ENCODE measurements at places on chromosomes 2 and 18. TPM values are rescaled to one million over a fixed set of nuclear protein-coding genes. Genes with fewer than 3 reads are reported as not detected.

DNA sequence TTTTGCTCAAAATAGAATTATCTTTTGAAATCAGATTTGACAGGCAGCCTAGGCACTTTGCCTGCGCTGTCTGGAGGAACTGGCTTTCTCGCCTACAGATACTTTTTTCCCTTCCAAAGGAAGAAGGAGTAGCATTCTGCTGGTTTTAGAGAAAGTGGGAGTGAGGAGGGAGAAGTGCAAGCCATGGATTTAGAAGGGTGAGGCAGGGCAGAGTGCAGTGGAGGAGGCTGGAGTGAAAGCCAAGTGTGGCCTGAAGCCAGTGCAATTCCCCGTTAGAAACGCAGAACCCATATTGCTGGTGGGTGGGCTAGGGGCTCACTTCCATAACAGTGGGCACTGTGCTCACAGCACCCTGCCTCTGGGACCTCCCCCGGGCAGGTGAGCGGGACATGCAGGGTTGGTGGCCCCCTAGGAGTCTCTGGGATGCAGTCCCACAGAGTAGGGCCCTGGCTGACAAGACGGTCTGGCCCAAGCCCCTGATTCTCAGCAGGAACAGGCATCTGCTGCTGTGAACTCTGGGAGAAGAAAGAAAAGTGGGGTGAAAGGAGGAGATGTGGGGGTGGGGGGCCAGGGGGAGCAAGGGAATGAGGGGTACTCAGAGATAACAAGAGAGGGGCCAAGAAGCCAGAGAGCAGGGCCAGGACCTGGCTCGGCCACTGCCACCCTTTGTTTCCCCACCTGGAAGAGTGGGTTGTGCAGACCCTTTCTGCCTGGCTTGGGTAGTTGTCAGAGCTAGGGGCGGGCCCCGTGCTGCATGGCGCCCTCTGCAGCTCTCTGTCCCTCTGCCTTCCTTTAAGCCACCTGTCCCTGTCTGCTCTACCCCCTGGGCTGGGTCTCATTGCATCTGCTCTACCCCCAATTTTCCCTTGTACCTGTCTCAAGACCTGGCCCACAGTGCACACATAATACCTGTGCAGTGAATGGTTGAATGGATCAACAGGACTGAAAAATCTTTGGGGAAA is 273.5 kb upstream of the HS6ST1 start:
- DNase-seq, result peak; percentile 8

EXOC6B gene
- total RNA-seq, result 37.1 TPM

- no peak for DNase-seq
Observed at GRCh38 chr2:160006475-160006874, 55.9 kb downstream of the PLA2R1 start.

METTL4 gene
- total RNA-seq, result 8.9 TPM

DNA sequence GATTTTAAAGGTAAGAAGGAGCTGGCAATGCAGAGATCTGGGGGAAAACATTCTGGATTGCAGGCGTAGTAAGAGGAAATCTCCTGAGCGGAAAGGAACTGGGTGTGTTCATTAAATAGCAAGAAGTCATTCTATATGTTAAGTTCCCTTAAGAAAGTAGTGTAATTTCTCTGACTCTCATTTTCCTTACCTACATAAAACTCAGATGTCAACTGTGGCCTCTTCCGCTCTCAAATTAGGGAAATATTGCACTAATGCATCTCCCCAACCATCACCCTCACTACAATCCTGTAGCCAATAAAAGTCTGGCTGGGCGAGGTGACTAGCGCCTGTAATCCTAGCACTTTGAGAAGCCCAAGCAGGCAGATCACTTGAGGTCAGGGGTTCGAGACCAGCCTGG is 89.0 kb upstream of the CDC42EP3 start:
- no peak for DNase-seq

DNA sequence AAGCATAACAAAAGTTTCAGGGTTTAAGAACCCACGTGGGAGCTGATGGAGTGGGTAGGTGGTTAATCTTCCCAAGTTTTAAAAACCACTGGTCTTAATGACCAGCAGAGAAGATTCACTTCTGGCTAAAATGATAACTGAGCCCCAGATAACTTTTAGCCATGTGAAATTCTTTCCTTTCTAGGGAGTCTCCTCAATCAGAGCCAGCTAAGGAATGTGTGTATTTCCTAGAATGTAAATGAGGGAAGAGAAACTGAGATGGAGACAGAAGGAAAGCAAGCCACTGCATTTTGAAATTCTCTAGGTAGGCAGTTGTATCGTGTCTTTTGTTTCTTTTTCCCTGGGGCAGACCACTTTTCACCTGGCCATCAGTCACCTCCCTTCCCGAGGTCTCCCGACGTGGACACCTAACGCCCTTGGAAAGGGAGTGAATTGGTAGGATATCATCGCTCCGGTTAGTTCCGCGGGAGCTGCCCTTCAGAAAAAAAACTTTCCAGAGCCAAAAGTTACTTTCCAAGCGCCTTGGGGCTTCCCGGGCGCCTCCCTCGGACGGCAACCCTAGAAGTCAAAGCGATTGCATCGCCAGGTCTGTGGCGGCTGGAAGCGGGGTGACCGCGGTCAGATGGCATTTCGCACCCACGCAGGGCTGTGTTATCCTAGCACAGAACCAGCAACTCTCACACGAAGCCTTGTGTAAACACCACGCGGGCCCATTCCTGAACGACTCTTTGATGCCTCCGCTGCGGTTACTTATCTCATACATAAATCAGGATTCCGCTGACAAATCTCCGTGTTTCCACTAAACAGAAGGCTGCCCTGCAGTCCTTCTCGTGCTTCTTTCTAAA is 1.3 kb downstream of the COLEC12 start:
- DNase-seq, result no peak

GRCh38 chr2:217804338-217804737 is 198.5 kb downstream of the TNS1 start:
- no peak for DNase-seq

ATP6V1C2 gene
- total RNA-seq, result 0.26 TPM

DNA sequence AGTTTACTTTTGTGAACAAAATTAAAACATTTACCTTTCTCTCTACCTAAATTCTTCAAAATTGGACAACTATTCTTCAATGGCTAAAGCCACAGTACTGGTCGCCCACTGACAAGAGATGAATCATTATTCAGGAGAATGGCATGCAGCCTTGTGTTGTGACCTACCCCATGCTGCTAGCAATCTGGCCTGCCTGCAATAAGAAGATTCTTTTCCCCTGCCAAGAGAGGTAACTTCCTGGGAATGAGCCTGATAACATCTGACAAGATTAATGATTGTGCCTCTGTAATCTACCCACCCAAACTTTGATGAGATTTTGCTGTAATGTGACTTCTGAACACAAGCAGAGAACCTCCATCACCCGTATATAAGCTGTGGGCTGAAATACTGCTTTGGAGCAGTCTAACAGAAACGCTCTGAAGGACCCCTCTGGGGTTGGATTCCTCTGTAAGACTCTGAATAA is 47.0 kb upstream of the ST3GAL5 start:
- no peak for DNase-seq

EFR3B gene
- 1.8 TPM for total RNA-seq

Measured in mucosa of gallbladder (tissue), 1 donor.